ENCODE measurements at places on chromosomes 1 and 21.

DNA sequence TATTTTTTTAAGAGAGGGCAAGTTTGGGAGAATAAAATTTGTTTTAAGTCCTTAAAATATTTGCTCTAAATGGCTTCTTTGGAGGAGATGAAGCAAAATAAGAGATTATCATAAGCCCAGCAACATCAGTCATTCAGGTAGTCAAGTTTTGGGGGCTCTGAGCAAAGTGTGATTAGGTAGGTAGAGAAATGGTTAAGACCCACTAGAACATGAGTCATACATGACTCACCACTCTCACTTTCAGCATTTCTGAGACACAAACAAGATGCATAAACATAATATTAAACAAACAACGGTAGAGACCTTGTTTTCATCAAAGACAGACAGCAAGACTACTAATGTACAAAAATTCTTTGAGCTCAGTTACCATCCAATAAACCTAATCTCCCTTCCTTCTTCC lies 272.2 kb downstream of the LMO4 start:
- DNase-seq: peak; percentile 20

DNA sequence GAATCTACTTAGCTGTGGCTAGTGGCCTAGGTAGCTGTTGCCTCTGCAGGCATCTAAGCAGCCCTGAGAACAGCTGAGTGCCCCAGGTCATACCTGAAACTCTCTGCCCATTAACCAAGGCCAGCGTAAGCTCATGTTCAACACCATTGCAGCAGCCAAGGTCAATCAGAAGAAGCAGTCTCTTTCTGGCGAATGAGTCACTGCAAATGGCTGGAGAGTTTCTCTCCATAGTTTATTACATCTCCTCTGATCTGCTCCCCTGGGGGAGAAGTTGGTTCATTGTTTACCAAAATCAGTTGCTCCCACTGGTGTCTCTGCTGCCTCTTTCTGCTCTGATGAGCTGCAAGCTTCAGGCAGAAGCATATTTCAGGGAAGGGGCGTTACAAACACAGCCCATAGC lies 6.9 kb upstream of the BCL9 start:
- DNase-seq: no peak

- DNase-seq: no peak
These were observed 134.6 kb upstream of the LRRC7 start for GRCh38 chr1:69433073-69433472.

GRCh38 chr1:62057641-62058290 lies 136.9 kb upstream of the L1TD1 start:
- DNase-seq: no peak

DNA sequence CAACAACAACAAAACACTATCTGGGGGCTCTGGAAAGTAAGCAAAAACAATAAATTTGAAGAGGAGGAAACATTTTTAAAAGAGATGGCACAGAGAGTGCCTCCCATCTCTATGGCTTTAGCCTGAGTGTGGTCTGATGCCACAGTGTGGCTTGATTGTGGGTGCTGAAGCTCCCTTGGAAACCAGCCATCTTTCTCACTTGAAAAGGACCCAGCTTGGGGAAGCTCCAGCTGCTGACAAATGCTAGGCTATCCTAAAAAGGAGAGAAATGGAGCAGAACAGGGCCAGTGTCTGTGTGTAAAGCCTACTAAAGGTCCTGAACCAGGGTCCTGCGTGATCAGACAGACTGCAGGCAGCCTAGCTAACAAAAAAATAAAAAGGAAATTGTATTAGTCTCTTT lies 642.0 kb upstream of the PTBP2 start:
- no peak for DNase-seq

GRCh38 chr1:22527555-22528296 lies 35.6 kb upstream of the EPHA8 start:
- DNase-seq: no peak

DNA sequence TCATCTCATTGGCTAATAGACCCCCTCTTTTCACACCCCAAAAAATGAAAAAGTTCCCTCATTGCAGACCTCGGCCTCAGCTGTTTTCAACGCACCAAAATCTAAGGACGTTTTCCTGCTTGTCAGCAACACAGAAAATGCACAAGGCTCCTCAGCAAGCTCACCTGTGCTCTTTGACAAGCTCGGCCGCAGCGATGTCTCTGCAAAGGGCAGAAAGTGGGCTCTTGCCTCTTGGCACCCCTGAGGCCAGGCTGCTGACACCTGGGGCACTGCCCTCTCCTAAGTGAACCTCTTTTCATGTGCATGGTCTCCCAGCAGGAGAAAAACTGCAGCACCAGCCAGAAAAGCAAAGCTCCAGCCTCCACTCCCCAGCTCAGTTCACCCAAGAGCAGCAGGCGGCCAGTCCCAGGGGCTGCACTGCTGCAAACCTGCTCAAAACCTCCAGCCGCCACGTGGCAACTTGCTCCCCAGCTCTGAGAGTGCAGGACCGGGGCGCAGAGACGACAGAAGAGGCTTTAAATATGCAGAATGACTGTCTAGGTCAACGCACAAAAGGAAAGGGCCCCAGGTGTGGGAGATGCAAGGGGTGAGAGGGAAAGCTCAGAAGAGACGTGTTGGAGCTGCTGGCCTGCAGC lies 101.7 kb downstream of the PDE9A start:
- no peak for DNase-seq

GRCh38 chr1:196678510-196678884 lies 26.7 kb downstream of the CFH start:
- no peak for DNase-seq

DNA sequence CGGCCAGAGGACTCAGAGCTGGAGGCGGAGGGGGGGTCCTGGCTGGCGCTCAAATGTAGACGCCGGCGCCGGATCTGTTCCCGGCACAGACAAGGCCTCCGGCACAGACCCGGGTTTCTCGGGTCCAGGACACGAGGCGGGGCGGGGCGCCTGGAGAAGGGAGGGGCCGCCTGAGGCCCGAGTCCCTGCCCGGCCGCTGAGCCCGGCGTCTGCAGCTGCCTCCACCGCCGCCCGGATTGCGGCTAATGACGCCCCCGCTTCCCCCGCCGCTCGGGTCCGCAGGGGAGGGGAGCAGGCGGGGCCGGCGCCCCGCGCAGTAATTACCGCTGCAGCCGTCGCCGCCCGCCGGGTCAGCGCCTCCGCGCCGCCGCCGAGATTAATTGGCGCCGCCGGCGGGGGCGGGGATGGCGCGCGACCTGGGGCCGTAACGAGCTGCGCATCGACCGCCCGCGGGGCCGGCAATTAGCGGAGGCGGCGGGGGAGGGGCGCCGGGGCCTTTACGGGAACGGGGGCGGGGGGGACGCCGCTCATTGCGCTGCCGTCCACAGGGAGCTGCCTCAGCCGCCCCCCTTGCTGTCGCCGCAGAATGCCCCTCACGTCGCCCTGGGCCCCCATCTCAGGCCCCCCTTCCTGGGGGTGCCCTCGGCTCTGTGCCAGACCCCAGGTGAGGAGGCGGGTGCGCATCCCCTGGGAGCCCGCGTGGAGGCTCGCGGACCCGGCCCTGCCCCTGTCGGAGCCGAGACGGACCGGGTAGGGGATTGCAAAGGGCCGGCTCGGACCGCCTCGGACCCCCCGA lies 17.3 kb downstream of the NOC2L start:
- peak; percentile 49 for DNase-seq

GRCh38 chr1:163240705-163241104 lies 38.0 kb upstream of the RGS5 start:
- no peak for DNase-seq

- no peak for DNase-seq
These were observed 40.2 kb upstream of the SIPA1L2 start for GRCh38 chr1:232669981-232670747.

DNA sequence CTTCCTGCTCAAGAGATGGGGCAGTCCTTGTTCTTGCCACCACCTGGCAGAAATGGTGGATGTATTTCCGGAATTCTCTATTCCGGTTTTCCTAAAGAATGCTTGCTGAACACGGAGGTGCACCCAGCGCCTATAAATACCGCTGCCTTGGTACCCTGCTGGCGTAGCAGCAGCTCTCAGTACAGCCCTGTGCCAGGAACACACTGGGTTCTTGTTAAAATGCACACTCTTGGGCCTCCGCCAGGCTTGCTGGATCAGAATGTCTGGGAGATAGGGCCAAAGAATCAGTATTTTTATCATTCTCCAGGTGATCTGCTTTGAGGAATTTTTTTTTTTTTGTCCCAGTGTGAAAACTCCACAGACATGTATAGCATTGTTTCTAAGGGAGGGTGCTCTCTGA lies 54.2 kb downstream of the IGSF5 start:
- no peak for DNase-seq

- no peak for DNase-seq
These were observed 37.8 kb upstream of the IRF2BP2 start for GRCh38 chr1:234647758-234648157.

- peak; percentile 78 for DNase-seq
These were observed 37.3 kb downstream of the CHAF1B start for GRCh38 chr21:36422279-36423098.
